HCEC 1CT (cell line): ENCODE measurements at places on chromosomes 12 and 14.

- DNase-seq, result no peak
Measured at GRCh38 chr14:65192686-65193085, 90.4 kb upstream of the MAX start.

- DNase-seq, result no peak
Measured at GRCh38 chr12:131529196-131530040, 181.5 kb upstream of the SFSWAP start.

GRCh38 chr14:33949411-33949893 lies 1.4 kb downstream of the EGLN3 start:
- DNase-seq, result no peak

GRCh38 chr14:63899953-63900352 lies 47.1 kb downstream of the SYNE2 start:
- DNase-seq, result no peak

GRCh38 chr12:121543786-121544185 lies 37.0 kb downstream of the KDM2B start:
- DNase-seq, result no peak

DNA sequence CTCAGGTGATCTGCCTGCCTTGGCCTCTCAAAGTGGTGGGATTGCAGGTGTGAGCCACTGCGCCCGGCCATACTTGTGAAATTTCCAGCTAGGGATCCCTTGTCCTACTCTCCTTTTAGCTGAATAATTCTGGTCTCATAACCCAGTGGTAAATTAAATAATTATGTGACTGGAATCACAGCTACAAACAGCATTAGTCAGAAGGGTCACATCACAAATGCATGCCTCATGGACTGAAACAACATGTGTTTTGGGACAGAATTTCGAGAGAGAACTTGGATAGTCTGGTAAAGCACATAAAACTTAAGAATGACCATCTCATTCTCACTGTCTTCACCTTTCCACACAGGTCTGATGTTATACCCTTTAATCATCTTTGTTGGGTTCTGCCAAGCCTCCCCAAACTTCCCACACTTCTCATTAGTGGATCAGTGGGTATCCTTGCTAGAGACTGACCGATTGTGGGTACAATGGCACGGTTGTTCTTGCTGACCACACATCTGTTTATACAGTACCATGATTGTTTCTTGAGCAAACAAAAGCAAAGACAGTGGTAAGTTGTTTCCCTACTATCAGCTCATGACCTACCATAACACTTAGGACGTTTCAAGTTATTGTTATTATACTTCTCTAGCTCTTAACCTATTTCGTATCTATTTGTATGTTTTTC lies 5.1 kb downstream of the GPRC5D start:
- DNase-seq, result no peak
